Mesothelial cell of epicardium (in vitro differentiated cells): ENCODE measurements at places on chromosomes 7 and 10.

DNA sequence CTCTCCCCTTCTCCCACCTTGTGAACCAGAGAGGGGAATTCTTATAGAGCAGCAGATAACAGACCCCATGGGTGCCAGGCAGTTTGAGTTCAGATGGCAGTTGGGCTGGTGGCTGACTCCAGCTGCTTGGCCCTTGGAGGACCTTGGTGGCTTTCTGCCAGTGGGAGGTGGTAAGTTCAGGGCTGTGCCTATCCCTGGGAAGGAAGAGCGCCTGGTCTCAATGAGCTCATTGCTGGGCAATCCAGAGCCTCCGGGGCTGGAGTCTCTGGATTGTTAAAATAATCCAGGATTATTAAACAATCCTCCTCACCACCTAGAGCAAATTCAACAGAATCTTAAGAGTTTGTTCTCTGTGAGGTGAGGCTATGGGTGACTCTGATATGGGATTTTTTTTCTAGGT, 105.2 kb downstream of the FANK1 start:
- H3K4me1 ChIP-seq, result peaks cover 10% of the 10 kb centered on the region
- peaks cover 7% of the 10 kb centered on the region for H3K36me3 ChIP-seq
- H3K4me3 ChIP-seq, result no peak overlapping the region
- H3K27me3 ChIP-seq, result no peaks in the 10 kb centered on the region
- no peak overlapping the region for H3K27ac ChIP-seq
- DNase-seq, result no peak

DNA sequence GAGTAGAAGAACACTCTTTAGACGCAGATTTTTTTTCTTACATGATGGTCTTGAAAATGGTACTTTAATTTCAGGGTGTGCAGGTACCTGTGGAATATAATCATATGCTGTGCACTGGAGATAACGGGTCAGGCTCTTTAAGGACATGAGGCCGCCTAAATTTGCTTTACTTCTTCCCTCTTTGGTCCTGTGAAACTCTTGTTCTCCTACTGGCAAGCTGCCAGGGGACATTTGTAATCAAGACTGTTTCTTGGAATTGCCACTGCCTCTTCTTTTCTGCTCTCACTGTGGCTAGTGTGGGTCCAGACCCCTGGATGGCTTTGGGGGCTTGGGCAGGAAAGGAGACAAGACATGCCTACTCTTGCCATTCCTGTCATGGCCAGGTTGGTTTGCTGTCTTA, 146.0 kb downstream of the SND1 start:
- peak; percentile 30 for DNase-seq
- H3K36me3 ChIP-seq, result no peaks in the 10 kb centered on the region
- H3K4me3 ChIP-seq, result no peak overlapping the region
- no peak overlapping the region for H3K27ac ChIP-seq

- no peaks in the 10 kb centered on the region for H3K27me3 ChIP-seq
- no peak overlapping the region for H3K27ac ChIP-seq
- peaks cover 6% of the 10 kb centered on the region for H3K4me1 ChIP-seq
- H3K4me3 ChIP-seq, result no peak overlapping the region
Observed at GRCh38 chr7:46972205-46972604, 609.7 kb downstream of the TNS3 start.

DNA sequence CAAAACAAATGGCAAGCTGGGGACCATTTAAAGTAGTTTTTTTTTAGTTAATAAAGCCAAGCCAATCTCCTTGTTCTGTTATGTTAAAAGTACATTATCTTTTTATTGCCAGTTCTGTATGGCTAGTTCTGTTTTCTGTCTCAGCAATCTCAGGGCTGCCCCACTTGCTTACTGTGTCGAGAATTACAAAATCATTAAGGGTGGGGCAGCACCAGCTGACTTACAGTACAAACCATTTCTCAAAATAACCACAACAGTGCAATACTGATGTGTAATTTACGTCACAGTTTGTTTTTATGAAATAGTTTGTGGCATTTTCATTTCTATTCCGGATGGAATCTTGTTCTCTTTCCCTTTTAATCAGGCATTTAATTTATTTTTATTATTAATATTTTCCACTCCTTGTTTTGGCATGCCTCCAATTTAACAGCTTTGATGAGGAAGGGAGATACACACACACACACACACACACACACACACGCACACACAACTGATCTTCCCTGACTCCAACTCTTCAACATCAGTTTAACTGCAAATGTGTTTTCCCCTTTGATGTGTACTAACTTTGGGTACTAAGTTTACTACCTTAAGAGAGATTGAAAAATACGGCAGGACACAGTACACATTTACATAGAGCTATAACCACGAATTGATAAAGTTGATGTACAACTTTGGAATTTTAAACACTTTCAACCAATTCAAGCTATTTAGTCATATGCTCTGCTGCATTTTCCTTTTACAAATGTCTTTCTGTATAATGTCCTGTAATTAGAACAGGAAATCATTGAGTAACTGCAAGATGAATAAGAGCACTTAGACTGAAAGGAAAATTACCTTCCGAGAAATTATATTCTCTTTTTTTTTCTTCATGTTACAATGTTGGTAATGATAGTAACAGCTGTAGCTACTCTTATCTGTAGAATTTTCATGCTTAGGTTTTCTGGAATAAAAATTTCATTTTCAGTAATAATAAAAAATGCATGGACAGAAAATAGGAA, 91.5 kb downstream of the ARID5B start:
- peak overlapping the region; percentile 15 for H3K4me3 ChIP-seq
- no peaks in the 10 kb centered on the region for H3K27me3 ChIP-seq
- peak overlapping the region; percentile 92 for H3K27ac ChIP-seq

DNA sequence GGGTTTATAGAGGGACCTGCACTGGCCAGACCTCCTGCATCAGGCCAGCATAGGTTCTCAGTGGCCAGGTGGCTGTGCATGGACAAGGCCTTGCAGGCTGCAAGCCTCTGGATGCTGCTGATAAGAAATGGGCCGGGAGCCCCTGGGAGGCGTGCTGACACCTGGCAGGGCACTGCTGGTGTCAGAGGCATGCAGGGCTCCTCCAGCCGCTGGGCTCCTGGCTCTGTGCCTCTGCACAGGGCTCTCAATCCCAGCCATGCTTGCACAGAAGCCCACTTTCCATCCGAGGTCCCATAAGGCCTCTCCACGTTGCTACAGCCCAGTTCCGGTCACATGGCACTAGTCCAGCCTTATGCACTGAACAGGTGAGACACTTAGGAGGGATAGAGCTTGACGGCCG, 27.3 kb downstream of the ANTXRL start:
- no peak for DNase-seq
- H3K27ac ChIP-seq, result no peak overlapping the region
- H3K27me3 ChIP-seq, result no peaks in the 10 kb centered on the region
- H3K36me3 ChIP-seq, result no peaks in the 10 kb centered on the region
- no peak overlapping the region for H3K4me3 ChIP-seq

GRCh38 chr10:11153766-11154165, 136.1 kb downstream of the CELF2 start:
- no peak overlapping the region for H3K4me3 ChIP-seq
- H3K27me3 ChIP-seq, result peaks cover 45% of the 10 kb centered on the region
- H3K27ac ChIP-seq, result no peak overlapping the region
- peaks cover 51% of the 10 kb centered on the region for H3K4me1 ChIP-seq
- H3K36me3 ChIP-seq, result no peaks in the 10 kb centered on the region
- DNase-seq, result no peak

DNA sequence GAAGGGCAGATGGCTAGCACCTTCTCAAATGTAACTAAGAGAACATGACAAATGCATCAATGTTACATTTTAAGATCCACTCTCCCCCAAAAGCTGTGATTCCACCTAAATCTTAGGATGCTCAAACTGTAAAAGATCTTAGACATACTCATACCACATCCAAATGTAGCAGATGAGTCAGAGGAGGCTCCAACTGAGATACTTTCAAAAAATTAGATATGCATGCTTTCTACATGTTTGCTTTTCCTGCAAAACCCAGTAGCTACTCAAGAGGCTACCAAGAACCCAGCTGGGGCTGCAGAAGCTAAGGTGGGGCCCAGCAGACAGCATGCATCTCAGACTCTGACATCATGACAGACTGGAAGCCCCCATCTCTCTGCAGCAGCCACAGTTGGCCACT, 31.4 kb upstream of the FRMD4A start:
- no peak overlapping the region for H3K27ac ChIP-seq
- peaks cover 23% of the 10 kb centered on the region for H3K27me3 ChIP-seq
- peaks cover 6% of the 10 kb centered on the region for H3K4me1 ChIP-seq
- no peak overlapping the region for H3K4me3 ChIP-seq
- no peaks in the 10 kb centered on the region for H3K36me3 ChIP-seq
- no peak for DNase-seq

- peaks cover 1% of the 10 kb centered on the region for H3K36me3 ChIP-seq
- no peak for DNase-seq
- H3K27me3 ChIP-seq, result no peaks in the 10 kb centered on the region
- H3K27ac ChIP-seq, result peak overlapping the region; percentile 81
- peaks cover 28% of the 10 kb centered on the region for H3K4me1 ChIP-seq
- H3K4me3 ChIP-seq, result no peak overlapping the region
Observed at GRCh38 chr7:91892821-91893340, 12.4 kb upstream of the MTERF1 start.

DNA sequence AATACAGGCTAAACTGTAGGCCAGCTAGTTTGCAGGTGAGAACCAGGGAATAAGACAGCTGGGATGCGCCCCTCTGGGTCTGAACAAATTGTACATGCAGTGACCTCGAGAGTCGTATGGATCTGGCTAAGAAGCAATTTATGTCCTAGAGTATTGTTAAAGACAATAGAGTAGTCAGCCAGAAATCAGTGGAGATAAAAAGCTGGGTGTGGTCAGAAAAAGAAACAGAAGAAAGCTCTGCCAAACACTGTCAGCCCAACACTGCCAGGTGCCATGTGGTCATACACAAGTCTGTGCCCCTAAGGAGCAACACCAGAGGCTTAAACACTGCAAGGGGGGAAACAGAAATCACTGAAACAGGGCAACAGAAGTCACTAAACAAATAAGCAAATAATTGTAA, 62.2 kb downstream of the CNOT4 start:
- peaks cover 7% of the 10 kb centered on the region for H3K4me1 ChIP-seq
- DNase-seq, result no peak
- no peaks in the 10 kb centered on the region for H3K27me3 ChIP-seq
- no peak overlapping the region for H3K27ac ChIP-seq
- H3K36me3 ChIP-seq, result peaks cover 13% of the 10 kb centered on the region

- H3K36me3 ChIP-seq, result no peaks in the 10 kb centered on the region
- DNase-seq, result no peak
- H3K4me1 ChIP-seq, result peaks cover 11% of the 10 kb centered on the region
- H3K4me3 ChIP-seq, result no peak overlapping the region
- no peak overlapping the region for H3K27ac ChIP-seq
Observed at GRCh38 chr10:130776724-130777123, 534.8 kb downstream of the TCERG1L start.

GRCh38 chr10:6221971-6222751, 19.4 kb downstream of the PFKFB3 start:
- H3K4me1 ChIP-seq, result no peaks in the 10 kb centered on the region
- peaks cover 42% of the 10 kb centered on the region for H3K36me3 ChIP-seq

DNA sequence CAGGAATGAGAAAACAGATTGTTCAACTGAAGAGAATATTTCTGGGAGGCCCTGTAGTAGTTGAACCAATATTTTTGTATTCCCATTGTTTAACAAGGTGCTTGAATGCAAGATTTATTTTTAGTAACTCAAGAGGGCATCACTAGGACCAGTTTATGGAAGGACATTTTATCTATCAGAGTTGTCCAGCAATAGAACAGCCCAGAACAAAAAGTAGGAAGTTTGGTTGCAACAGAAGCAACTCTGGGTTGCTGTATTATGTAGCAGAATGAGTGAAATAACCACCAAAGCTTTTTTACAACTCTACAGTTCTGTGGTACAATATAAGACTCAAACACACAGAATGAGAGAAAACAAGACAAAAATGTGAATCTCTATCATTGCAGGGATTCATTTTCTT, 34.7 kb downstream of the CPED1 start:
- peak overlapping the region; percentile 80 for H3K27ac ChIP-seq
- H3K4me3 ChIP-seq, result no peak overlapping the region
- H3K36me3 ChIP-seq, result peaks cover 3% of the 10 kb centered on the region
- H3K4me1 ChIP-seq, result peaks cover 77% of the 10 kb centered on the region

DNA sequence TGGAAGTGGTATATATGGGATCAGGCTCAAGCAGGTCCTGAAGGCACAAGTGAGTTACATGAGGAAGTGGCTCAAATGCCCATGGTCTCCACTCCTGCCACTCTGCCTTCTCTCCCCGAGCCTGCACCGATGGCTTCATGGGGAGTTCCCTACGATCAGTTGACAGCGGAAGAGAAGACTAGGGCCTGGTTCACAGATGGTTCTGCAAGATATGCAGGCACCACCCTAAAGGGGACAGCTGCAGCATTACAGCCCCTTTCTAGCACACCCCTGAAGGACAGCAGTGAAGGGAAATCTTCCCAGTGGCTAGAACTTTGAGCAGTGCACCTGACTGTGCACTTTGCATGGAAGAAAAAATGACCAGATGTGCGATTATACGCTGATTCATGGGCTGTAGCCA, 95.3 kb downstream of the HOXA1 start:
- H3K27me3 ChIP-seq, result no peaks in the 10 kb centered on the region
- no peak overlapping the region for H3K27ac ChIP-seq
- no peak for DNase-seq
- H3K4me3 ChIP-seq, result no peak overlapping the region
- H3K4me1 ChIP-seq, result peaks cover 2% of the 10 kb centered on the region
- peaks cover 6% of the 10 kb centered on the region for H3K36me3 ChIP-seq

GRCh38 chr7:27510541-27510940, 152.1 kb downstream of the HIBADH start:
- H3K4me3 ChIP-seq, result no peak overlapping the region
- peaks cover 7% of the 10 kb centered on the region for H3K36me3 ChIP-seq
- H3K27me3 ChIP-seq, result no peaks in the 10 kb centered on the region
- H3K4me1 ChIP-seq, result peaks cover 27% of the 10 kb centered on the region
- H3K27ac ChIP-seq, result peak overlapping the region; percentile 83
- no peak for DNase-seq

- no peaks in the 10 kb centered on the region for H3K4me1 ChIP-seq
- peaks cover 38% of the 10 kb centered on the region for H3K36me3 ChIP-seq
- H3K27ac ChIP-seq, result no peak overlapping the region
Observed at GRCh38 chr7:128997181-128997580, 57.7 kb downstream of the TNPO3 start.

GRCh38 chr10:34637418-34637911, 177.6 kb downstream of the PARD3 start:
- no peak overlapping the region for H3K4me3 ChIP-seq
- DNase-seq, result peak; percentile 81
- H3K36me3 ChIP-seq, result peaks cover 9% of the 10 kb centered on the region
- H3K27ac ChIP-seq, result peak overlapping the region; percentile 27
- H3K27me3 ChIP-seq, result no peaks in the 10 kb centered on the region

DNA sequence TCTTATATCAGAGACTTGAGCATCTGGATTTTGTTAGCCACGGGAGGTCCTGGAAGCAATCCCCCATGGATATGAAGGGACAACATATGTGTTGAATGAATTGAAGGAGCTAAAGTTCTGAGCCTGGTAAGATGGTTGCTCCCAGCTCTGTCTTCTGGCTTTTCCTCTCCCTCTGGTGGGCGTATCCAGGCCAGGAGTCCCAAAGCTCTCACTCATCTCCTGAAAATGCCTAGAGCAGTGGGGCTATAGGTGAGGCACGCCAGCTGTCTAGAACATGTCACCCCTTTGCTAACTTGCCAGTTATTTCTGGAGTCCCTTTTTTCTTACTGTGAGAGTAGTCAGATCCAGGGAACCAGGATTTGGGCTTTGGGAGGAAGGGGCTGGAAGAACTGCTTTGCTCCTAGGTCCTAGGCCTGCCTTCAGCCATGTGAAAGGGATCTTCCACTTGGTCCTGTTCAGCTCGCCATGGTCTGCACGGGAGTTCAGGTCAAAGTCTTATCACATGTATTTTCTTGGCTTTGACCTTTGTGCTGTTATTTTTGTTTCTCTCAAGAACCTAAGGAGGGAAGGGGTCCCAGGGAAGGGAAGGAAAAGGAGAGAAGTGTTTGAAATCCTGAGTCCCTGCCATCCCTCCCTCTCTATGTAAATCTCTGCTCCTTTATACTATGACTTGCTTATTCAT, 73.6 kb downstream of the MINPP1 start:
- H3K4me1 ChIP-seq, result peaks cover 18% of the 10 kb centered on the region
- H3K36me3 ChIP-seq, result no peaks in the 10 kb centered on the region
- H3K27ac ChIP-seq, result peak overlapping the region; percentile 86
- no peak for DNase-seq
- H3K4me3 ChIP-seq, result no peak overlapping the region
- H3K27me3 ChIP-seq, result no peaks in the 10 kb centered on the region
